Ureter (tissue), 1 donor: ENCODE measurements at places on chromosomes 1 and 21. TPM values are rescaled to one million over a fixed set of nuclear protein-coding genes. Genes with fewer than 3 reads are reported as not detected.

B3GALT2 gene
- total RNA-seq: 2.3 TPM

TSSK3 gene
- 4.2 TPM for total RNA-seq

CRP gene
- 1.1 TPM for total RNA-seq

PTPN22 gene
- 5.2 TPM for total RNA-seq

ATP5PF gene
- total RNA-seq: 99.8 TPM

- DNase-seq: no peak
Measured at GRCh38 chr1:182383934-182384333, 7.7 kb downstream of the GLUL start.

DNA sequence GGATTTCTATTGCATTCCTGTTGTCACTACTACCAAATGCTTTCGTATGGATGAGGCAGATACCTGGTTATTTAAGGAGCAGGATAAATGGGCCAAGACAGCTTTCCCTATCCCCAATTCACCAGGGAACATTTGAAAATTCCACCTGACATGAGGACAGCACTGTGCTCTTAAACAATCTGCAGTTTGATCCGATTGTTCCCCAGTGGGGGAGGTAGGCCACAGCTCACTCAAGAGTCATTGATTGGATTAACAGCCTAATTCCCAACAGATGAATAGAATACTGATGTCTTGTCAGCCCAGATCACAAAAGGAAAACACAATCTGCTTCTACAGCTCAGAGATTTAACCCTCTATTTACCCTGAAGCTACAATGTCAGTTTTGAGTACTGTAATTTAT, 123.9 kb downstream of the LHX4 start:
- DNase-seq: no peak

GRCh38 chr1:29136391-29136915, 12.8 kb upstream of the TMEM200B start:
- no peak for DNase-seq

GRCh38 chr1:200979574-200980451, 43.7 kb downstream of the KIF21B start:
- no peak for DNase-seq

DNA sequence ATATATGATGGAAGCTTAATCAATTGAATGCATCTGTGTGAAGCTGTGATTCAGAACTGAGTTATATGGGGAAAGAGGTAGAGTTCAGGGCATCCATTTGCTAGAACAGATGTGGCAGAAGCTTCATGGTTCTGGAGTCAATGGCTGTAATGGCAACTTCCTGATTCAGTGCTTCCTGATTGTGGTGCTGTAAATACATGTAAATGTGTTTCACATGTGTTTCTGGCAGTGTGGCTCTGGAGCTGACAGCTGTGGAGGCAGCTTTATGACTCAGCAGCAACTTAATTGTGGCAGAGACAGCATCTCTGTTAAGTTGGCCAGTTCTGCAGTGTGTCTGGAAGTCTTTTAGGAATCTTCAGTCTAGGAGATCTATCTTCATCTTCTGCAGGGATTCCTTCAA, 226.6 kb upstream of the ZRANB2 start:
- no peak for DNase-seq

DNA sequence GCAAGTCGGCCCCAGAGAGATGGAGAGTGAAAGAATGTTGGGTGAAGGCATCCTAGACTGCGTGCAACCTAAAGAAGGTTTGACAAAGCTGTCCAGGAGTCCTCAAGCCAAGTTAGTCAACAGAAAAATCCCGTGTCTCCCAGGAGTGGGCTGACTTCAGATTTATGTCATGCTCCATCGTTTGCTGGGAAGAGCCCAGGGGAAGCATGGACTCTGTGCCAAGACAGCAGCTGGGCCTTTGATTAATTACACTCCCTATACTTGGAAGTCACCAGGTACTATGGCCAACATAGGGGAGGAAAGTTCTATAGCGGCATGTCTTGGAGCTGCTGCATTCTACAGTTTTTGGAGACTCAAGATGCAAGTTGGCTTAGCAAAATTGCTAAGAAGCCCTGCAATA, 247.4 kb downstream of the KAZN start:
- no peak for DNase-seq

- no peak for DNase-seq
Measured at GRCh38 chr1:93749894-93750301, 68.3 kb upstream of the BCAR3 start.
